T-helper 2 cell (primary cell): ENCODE measurements at places on chromosomes 3 and 15.
A peak's percentile ranks its signal among the peaks of the same experiment; 100 is the strongest.

DNA sequence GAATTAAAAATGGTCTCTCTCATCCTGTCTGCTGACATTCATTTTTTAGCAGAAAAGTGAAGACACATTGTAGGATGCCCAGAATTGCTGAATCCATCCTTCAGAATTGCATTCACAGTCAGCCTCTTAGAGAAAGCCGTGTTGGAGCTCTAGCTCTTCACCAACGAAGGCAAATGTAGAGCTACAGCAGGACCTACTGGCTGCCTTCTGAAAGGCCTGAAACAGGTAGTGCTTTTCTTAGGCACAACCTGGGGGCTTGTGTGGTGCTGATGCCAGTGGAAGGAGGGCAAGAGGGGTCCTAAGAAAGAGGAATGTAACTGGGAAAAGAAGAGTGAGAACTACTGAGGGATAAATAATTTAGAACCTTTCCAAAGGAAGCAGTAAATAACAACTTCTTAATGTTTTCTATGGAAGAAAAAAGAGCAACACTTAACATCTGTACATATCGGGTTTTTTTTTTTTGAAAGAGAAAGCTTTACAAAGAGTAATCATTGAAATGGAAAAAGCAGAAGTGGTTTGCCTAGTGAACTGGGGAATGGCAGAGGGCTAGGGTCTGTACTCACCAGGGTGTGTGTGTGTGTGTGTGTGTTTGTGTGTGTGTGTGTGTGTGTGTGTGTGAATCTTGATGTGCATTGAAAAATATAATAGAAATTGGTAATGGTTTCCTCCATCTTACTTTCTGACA is 297.8 kb downstream of the SATB1 start:
- DNase-seq: no peak

- no peak for DNase-seq
Measured at GRCh38 chr15:30072630-30073029, 10.1 kb upstream of the GOLGA8J start.

- DNase-seq: no peak
Measured at GRCh38 chr15:56241374-56242105, 2.1 kb downstream of the RFX7 start.

- DNase-seq: no peak
Measured at GRCh38 chr3:184211297-184211696, 18.1 kb upstream of the VWA5B2 start.

DNA sequence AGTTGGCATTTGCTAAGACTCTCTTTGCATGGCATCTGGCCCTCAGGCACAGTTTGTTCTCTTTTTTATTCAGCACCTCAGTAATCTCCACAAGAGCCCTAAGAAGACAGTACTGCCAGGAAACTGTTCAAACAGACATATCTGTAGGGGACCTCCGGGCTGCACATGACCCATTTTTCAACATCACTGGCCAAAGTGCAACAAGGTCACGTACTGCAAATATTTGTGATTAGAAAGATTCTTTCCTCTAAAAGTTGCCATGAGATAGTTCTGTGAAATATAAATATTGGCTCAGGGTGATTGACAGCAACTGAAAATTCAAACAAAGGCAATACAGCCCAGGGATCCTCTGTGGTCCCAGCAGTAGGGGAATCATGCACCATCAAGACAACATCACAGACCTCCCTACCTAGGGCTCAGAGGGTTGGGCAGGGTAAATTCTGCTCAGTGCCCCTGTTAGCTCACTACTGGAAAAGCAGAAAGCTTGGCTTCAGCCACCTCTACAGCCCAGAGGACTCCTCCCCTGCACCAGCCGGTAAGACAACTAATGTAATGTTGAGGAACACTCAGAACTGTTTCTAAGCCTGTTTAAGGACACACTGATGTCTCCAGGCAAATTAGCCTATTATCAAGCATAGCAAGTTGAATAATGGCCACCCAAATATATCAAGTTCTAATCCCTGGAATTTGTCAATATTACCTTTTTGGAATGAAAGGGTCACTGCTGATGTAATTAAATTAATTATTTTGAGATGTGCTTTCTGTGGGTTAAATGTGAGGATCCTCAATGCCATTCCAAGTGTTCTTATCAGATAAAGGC is 117.4 kb upstream of the LPP start:
- no peak for DNase-seq

- DNase-seq: no peak
Measured at GRCh38 chr3:55075846-55076245, 148.0 kb upstream of the LRTM1 start.

GRCh38 chr3:9397906-9398699 is 688 bp downstream of the SETD5 start:
- DNase-seq: peak; percentile 13

- DNase-seq: no peak
Measured at GRCh38 chr3:146593776-146594175, 11.4 kb downstream of the PLSCR5 start.
